ENCODE measurements at places on chromosomes 6 and 20.

DNA sequence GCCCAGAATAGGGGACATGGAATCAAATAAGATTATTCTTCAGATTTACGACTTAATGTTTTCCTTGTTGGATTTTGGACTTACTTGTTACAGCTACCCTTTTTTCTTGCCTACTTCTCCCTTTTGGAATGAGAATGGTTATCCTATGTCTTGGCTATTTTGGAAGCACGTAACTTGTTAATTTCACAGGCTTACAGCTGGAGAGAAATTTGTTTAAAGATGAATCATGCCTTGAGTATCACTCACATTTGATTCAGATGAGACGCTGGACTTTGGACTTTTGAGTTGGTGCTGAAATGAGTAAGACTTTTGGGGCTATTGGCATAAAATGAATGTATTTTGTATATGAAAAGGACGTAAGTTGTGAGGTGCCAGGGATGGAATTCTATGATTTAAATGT lies 83.3 kb downstream of the SMPDL3A start:
- no peak for DNase-seq

- peak; percentile 80 for DNase-seq
Measured at GRCh38 chr6:150072201-150072600, 3.3 kb upstream of the ULBP3 start.

- peak; percentile 77 for DNase-seq
Measured at GRCh38 chr6:157304899-157305663, 18.2 kb downstream of the TMEM242 start.

DNA sequence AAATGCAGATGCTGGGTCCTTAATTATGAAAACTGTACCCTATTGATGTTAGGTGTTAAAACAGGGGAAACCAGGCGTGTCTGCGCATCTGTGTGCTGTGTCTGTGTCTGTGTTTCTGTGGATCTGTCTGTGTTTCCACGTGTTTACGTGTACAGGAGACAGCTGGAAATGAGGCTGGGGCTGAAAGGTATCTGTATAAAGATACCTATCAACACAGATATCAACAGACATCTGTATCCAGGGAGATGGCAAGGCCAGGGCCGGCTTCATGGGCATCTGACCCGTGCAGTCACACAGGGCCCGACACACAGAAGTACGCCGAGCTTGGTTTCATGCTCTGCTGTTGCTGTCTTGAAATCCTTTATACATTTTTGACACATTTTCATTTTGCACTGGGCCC lies 48.6 kb downstream of the BMP7 start:
- no peak for DNase-seq

- peak; percentile 76 for DNase-seq
Measured at GRCh38 chr6:52390361-52390727, 28.4 kb downstream of the PAQR8 start.

DNA sequence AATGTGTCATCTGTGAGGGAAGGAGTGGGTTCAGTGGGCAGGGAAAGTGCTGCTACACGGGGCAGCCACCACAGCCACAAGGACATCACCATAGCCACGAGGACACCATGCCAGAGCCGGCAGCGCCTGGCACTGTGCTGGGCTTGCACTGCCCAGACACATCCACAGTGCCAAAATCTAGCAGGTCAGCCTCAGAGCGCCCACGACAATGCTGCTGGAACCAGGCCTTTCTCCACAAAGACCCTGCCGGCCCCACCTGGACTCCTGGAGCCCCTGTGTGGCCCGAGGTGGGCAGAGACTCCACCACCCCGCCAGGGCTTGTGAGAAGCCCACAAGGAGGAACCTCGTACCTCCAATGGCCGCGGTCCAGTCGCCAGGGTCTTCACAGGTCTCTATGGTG lies 18.6 kb upstream of the HELZ2 start:
- DNase-seq = no peak

DNA sequence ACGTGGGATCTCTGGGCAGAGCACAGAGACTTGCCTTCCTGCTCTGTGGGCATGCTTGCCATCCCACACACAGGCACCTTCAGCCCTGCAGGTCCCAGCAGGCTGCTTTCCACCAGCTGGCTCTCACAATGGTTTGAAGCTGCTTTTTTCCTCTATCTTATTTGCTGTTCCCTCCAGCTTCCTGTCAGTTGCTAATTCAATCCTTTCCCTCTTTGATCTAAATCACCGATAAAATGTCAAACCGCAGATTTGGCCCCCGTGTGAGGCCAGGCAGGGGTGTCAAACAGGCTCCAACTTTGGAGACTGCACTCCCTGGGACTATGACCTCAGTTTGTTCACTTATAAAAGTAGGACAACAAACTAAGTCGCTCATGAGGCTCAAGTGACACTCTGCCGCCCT lies 40.6 kb upstream of the PCMTD2 start:
- DNase-seq = no peak

DNA sequence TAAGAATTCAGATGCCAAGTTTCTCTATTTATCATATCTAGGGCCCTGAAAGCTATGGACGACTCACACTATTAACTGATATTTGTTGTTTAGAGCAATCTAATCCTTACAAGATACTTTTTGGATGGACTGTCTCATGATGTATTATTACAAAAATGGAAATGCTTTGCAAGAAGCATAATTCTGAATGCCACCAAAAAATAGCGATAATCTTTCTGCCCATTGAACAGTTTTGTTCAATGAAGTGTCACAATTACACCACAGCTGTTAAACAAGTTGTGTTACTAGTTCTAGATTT lies 460.4 kb upstream of the JARID2 start:
- no peak for DNase-seq

DNA sequence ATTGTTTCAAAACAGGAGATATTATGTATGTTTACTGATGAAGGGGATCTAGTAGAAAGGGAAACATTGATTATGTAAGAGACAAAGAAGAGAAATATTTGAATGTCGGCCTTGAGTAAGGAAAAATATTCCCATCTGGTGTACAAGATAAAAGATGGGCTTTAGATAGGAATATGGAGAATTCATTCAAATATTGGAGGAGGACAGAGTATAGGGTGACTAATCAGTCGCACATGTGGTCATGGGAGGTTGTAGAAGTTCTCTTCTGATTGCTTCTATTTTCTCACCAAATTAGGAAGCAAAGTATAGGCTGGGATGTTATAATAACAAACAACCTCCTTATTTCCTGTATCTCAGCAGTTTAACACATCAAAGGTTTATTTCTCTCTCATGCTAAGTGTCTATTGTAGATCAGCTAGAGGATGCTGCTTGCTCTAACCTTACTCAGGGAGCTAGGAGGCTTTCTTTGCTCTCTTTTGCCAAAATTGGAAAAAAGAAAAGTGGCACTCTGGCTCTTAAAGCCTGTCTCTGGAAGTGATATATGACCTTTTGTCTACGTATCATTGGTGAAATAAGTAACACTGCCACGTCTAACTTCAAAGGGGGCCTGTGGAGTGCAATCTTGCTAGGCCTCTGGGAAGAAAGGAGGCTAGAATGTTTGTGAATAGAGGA lies 1.2 kb upstream of the HDDC2 start:
- DNase-seq = no peak

DNA sequence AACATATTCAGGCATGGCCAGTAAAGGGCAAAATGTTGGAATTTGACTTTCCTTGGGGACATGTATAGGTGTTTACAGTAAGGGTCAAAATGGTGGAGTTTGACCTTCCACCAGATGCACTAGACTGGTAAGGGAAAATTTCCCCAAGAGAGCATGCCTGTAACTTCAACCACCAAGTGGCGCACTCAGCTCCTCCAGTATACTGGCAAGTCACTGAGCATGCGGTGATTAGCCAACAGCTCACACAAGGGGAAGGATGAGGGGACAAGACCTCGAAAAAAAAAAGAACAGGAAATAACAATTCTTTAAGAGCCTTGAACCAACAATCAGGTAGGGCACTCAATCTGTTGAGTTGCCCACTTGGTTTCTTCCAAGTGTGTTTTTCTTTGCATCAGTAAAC lies 140.9 kb downstream of the EYS start:
- no peak for DNase-seq

- DNase-seq = no peak
Measured at GRCh38 chr20:21836346-21836745, 130.9 kb downstream of the PAX1 start.

DNA sequence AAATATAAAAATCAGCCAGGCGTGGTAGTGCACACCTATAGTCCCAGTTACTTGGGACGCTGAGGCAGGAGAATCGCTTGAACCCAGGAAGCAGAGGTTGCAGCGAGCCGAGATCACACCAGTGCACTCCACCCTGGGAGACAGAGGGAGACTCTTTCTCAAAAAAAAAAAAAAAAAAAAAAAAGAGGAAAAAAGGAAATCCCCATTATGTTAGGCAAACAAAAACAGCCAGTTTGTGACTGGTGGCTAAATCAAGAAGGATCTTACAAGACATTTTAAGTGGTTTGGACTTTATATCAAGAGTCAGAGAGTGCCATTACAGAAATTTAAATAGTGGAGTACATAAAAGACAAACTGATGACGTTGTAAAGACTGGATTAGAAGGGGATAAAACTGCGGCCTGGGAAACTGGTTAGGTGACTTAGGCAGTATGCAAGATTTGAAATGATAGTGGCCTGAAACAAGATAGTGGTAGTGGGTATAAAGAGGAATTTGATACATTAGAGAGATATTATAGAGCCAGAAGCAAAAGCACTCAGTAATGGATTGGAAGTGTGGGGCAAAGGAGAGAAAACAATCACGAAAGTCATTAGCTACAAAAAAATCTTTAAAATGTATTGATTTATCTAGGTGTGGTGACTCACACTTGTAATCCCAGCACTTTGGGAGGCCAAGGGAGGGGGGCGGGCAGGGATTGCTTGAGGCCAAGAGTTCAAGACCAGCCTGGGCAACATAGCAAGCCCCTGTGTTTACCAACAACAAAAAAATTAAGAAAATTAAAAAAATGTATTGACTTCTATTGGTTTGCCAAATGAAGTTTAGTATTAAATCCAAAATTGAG lies 1.7 kb upstream of the MYO6 start:
- peak; percentile 72 for DNase-seq

DNA sequence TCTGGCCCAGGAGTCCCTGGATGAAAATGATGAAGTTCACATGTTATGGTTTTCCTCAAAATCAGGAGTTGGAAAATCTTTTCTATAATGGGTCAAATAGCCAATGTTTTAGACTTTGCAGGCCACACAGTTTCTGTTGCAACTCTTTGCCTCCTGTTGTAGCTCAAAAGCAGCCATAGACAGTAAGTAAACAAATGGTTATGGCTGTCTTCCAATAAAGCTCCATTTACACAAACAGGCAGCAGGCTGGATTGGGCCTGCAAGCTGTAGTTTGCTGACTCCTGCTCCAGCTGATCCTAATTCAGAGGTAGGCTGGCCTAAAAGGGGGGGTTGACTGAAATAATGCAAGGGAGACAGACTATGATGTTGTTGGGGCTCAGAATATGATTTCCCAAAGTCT lies 33.0 kb downstream of the METTL24 start:
- peak; percentile 20 for DNase-seq

- DNase-seq = no peak
Measured at GRCh38 chr6:20313051-20313450, 88.6 kb upstream of the E2F3 start.

DNA sequence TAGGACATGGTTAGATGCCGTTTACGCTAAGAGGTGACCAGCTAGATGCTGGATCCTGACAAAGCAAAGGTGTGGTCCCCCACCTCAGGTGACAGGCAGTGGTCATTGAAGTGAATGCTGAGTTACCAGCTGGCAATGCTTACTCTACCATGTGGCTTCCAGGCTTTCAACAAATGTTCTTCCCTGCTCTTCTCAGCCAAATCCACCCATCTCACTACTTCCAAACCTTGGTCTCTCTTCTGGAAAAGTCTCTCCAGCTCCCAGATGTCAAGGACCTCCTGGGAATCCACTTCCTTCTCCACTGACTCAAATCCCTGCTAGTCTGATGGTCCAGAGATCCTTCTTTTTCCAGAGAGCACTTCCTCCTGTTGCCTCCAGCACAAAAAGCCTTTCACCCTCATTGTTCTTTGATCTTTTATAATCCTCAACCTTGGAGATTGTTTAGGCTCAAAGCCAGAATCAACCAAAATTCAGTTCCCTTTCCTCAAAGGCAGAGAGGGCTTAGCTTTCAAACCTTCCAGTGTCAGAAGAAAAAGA lies 228.0 kb downstream of the ZNF217 start:
- DNase-seq = no peak

- no peak for DNase-seq
Measured at GRCh38 chr20:21280522-21281016, 22.6 kb upstream of the XRN2 start.

- DNase-seq = no peak
Measured at GRCh38 chr6:36888654-36889481, 3.1 kb downstream of the C6orf89 start.

DNA sequence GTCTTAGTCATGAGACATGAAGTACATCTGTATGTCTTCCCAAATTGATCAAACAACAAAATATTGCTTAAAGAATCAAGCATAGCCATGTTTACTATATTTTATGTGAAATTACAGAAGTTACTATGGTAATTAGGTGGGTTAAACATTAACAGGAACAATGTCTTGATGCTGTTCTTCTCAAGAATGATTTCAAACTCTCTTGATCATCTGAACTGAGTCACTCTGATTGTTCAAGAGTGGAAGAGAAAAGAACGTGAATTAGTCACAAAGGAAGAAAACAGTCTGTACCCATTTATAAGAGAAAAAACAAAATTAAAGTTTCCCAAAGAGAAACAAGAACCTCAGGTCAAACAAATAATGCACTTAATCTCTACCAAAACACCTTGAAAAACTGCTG lies 62.2 kb upstream of the NUP153 start:
- DNase-seq = no peak

- no peak for DNase-seq
Measured at GRCh38 chr20:31758521-31758920, 19.4 kb downstream of the TPX2 start.
